ENCODE measurements at places on chromosomes 1 and 21. TPM values are rescaled to one million over a fixed set of nuclear protein-coding genes. Genes with fewer than 3 reads are reported as not detected.

DNA sequence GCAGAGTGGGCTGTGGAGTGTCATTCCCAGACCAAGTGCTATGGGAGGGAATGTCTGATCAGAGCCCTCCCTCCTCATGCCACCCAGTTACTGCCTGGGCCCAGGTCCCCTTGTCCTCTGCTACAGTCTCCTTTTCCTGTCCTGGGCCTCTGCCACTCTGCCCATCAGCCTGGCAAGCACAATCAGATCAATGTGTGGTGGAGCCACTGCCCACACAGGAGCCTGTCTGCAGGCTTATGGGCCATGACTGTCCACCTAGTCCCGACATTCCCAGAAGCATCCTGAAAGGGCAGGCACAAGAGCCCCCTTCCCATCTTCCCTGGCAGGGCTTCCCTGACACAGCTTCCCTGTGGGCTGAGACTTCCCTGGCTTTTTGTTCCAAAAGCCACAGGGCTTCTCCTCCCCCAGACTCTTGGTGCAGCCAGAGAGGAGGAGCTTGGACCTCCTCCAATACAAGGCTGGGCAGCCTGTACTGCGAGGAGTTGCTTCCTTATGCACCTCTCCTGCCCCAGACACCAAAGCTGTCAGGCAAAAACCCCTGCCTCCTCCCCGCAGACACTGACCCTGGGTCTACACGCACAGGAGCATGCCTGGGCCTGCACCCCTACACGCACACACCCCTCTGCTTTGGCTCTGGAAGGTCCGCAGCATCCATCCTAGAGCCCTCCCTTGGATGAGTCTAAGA, 29.2 kb upstream of the CNTN2 start:
- DNase-seq, result peak; percentile 79

DNA sequence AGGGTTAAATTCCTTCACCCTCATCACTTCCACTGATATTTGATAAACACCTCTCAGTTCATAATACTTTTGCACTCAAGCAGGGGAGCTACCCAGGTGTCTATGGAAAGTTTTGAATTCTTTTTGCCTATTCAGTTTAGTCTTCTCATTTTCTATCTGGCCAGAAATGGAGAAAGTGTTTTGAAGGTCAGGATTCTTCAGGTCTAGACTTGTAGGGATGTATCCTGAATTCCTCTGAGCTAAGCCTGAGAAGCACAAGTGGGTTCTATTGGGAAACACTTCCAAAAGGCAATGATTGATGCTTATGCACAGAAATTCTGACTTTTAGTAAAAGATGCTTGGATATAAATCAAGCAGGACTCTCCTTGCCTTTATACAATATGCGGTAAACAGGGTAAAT, 217.8 kb upstream of the HOOK1 start:
- DNase-seq, result no peak

- DNase-seq, result no peak
Observed at GRCh38 chr21:37437376-37438080, 71.0 kb downstream of the DYRK1A start.

DNA sequence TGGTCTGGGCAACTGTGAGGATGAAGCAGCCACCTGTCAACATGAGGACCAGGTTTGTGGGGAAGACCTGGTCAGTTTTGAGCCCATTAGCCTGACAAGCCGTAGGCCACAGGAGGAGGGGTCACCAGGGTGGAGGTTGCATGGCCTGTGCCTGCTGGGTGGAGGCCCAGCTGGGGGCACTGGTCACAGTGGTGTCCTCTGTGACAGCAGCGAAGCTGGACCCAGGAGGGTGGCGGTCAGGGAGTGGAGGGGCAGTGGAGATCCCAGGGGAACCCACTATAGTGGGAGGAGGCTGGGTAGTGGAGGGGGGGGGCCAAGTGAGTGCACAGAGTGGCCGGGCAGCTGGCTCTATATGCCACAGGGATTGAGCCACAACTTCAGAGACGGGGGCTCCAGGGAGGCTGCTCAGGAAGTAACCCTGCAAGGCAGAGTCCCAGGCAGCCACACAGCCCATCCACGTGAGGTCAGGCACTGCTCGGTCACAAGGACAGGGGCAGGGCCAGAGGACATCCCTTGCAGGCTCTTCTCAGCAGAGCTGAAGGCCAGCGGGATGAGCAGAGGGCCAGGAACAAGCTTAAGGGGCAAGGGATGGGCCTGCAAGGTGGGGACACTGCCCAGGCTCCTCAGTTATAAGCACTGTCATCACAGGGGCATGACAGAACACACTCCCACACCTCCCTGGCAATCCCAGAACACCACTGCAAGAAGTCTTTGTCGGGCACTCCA, 2.3 kb upstream of the C1orf35 start:
- no peak for DNase-seq

GRCh38 chr21:45012662-45013259, 61.6 kb upstream of the ADARB1 start:
- no peak for DNase-seq

GRCh38 chr1:16924216-16924918, 2.6 kb downstream of the CROCC start:
- DNase-seq, result no peak

DNA sequence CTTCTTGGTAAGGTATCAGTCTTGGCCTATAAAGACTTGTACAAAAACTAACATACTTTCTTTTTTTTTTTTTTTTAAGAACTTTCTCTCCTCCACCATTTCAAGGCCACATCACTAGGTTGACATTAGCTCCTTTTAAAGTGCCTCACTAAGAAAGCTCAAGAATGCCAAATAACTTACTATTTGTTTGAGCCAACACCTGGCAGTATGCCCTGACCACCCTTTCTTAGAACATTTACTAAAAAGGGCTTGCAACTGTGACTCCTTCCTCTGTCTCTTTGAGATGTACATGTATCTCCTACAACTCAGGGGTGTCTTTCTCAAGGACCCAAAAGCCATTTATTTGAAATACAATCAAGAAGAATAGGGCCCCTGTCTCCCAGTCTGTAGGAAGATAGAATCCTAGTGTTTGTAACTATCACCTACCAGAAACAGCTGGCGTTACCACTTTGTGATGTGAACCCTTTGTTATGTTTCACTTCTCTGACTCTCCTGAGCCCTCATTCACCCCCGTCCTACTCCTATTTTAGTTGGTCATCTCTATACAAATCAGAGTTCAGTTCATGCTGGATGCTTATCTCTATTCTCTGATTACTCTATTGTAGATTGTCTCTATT, 12.2 kb upstream of the SAMD13 start:
- DNase-seq, result peak; percentile 90

DNA sequence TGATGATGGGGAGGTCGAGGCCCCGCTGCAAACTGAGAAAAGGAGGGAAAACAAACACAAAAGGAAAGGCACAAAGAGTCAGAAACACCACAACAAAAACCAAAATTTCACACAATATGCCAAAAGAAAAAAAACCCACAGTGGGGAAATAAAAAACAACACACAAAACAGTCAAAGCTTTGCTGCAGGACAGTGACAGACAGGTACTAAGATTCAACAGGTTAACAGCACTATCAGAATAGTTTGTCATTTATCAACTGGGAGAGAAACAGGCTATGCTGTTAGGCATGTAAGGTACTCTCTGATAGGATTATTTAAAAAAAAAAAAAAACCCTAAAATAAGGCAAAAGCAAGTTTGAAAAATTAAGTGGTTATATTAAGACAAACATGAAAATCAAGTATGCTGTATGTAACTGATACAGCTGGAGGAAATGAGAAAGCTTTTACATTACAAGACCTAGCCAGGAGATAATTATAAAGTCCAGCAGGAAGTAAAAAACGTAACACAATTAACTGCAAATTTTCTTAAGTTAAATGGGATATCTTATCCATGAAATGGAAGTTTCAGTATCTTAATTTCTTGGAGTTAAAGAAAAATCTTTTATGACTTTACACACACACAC, 179.0 kb downstream of the EIF4G3 start:
- DNase-seq, result no peak

The CELA2B gene
- total RNA-seq, result not detected

The ATAD3C gene
- total RNA-seq, result 4.9 TPM

The LAD1 gene
- total RNA-seq, result 2.9 TPM

All from thyroid gland (tissue), 4 donors.